ENCODE measurements at places on chromosomes 1 and 21. TPM values are rescaled to one million over a fixed set of nuclear protein-coding genes. Genes with fewer than 3 reads are reported as not detected.

CELA2B gene
- not detected for total RNA-seq

KRTAP21-2 gene
- not detected for total RNA-seq

PRAMEF1 gene
- not detected for total RNA-seq

HES2 gene
- total RNA-seq: 0.19 TPM

NR0B2 gene
- total RNA-seq: 0.29 TPM

S100A7 gene
- total RNA-seq: not detected

PTPN7 gene
- total RNA-seq: 3.0 TPM

ZNF648 gene
- total RNA-seq: not detected

ACTL8 gene
- not detected for total RNA-seq

DCLRE1B gene
- 5.8 TPM for total RNA-seq

TMEM50A gene
- total RNA-seq: 113 TPM

S100A14 gene
- 0.35 TPM for total RNA-seq

GBP7 gene
- not detected for total RNA-seq

ELAPOR1 gene
- total RNA-seq: 0.26 TPM

FCRL6 gene
- not detected for total RNA-seq

C1orf141 gene
- not detected for total RNA-seq

A3GALT2 gene
- not detected for total RNA-seq

UTS2 gene
- total RNA-seq: not detected

PADI4 gene
- 7.0 TPM for total RNA-seq

WLS gene
- 43.0 TPM for total RNA-seq

SPRR1A gene
- not detected for total RNA-seq

CTSS gene
- total RNA-seq: 173 TPM

CELA2A gene
- 0.74 TPM for total RNA-seq

KCNA2 gene
- 1.5 TPM for total RNA-seq

SPATA17 gene
- total RNA-seq: not detected

CACYBP gene
- 83.7 TPM for total RNA-seq

FBLIM1 gene
- 34.5 TPM for total RNA-seq

SDF4 gene
- total RNA-seq: 144 TPM

SLC9C2 gene
- total RNA-seq: 0.16 TPM

C1orf185 gene
- total RNA-seq: not detected

PRRX1 gene
- total RNA-seq: 46.2 TPM

TRIM58 gene
- 0.96 TPM for total RNA-seq

AJAP1 gene
- 0.55 TPM for total RNA-seq

GJA4 gene
- total RNA-seq: 26.4 TPM

RBP7 gene
- 267 TPM for total RNA-seq

CLCNKA gene
- 0.39 TPM for total RNA-seq

Measured in mesenteric fat pad (tissue), 1 donor.